ENCODE measurements at places on chromosomes 5 and 9.

- no peak for DNase-seq
These were observed 46.3 kb downstream of the ACO1 start for GRCh38 chr9:32430720-32431119.

DNA sequence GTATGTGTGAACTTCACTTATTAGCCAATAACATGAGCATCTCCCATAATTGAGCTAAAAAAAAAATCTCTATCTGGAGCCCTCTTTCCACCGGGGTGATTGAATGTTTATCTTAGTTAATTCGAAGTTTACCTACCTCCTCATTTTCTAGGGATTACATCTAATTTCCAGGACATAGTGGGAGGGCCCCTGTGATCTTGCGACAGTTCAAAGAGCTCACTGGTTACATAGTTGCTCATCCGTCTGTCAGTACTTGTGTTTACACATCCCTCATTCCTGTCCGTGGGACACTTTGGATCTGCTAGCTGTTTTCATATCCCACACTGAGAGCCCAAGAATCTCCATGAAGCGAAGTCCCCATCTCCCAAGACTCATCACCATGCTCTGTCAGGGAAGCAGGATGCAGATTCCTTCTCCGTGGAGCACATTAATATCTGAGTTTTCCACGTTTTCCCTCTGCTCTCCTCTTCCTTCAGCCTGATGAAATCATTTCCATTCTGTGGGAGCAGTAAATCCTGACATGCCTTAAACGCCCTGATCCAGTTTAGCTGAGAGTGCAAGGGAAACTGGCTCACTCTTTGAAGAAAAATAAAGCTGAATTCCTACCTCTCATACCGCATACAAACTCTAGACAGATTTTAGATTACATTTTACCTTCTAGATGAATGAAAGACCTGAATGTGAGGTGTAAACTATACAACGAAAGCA, 10.2 kb upstream of the SFXN1 start:
- DNase-seq, result no peak

DNA sequence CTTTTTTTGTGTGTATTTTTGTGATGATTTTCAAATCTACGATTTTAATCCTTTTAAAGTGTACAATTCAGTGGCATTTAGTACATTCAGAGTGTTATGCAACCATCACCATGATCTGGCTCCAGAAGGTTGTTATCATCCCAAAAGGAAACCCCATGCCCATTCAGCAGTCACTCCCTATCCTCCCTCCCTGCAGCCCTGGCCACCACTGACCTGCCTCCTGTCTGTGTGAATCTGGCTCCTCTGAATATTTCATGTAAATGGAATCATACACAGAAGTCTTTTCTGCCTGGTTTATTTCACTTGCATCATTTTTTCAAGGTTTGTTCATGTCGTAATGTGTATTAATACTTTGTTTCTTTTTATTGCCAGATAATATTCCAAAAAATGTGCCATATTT, 32.5 kb downstream of the HABP4 start:
- DNase-seq, result no peak

GRCh38 chr9:109010746-109011145, 2.6 kb downstream of the CTNNAL1 start:
- DNase-seq, result no peak

- no peak for DNase-seq
These were observed 114.1 kb downstream of the JAKMIP2 start for GRCh38 chr5:147668385-147668784.

- no peak for DNase-seq
These were observed 170.4 kb downstream of the ARRDC3 start for GRCh38 chr5:91212714-91213092.

DNA sequence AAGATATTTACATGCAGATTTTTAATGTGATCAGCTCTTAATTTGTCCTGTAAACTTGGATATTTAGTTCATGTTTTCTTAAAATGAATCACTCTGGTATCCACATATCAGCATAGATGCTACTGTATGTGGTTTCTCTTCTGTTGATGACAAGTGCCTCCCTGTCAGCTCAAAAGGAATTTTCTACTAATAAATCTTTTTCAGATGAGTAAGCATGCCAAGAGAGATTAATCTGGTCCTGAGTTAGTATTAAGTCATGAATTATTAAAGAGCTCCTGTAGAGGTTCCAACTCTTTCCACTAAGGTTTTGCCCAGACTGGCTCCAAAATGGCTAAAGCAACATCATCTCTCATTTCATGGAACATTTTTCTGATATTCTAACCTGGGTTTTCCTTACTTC, 129.2 kb downstream of the GOLPH3 start:
- no peak for DNase-seq

DNA sequence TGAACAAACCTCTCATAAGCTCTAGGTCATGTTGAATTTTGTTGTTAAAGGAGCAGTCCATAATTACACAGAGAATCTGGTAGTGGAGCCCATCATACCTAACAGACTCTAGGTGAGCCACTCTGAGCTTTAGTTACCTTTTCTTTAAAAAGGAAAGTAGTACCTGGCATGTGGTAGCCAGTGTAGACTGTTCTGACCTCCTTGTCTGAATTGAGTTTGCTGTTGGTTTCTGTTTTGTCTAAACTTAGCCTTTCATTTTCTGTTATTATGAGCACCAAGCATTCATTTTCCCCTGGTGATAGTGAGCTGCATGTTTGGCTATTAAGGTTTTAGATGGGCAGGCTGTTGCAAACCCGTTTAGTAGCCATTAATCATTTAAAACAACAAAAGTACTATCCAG, 112.2 kb downstream of the MAST4 start:
- no peak for DNase-seq

DNA sequence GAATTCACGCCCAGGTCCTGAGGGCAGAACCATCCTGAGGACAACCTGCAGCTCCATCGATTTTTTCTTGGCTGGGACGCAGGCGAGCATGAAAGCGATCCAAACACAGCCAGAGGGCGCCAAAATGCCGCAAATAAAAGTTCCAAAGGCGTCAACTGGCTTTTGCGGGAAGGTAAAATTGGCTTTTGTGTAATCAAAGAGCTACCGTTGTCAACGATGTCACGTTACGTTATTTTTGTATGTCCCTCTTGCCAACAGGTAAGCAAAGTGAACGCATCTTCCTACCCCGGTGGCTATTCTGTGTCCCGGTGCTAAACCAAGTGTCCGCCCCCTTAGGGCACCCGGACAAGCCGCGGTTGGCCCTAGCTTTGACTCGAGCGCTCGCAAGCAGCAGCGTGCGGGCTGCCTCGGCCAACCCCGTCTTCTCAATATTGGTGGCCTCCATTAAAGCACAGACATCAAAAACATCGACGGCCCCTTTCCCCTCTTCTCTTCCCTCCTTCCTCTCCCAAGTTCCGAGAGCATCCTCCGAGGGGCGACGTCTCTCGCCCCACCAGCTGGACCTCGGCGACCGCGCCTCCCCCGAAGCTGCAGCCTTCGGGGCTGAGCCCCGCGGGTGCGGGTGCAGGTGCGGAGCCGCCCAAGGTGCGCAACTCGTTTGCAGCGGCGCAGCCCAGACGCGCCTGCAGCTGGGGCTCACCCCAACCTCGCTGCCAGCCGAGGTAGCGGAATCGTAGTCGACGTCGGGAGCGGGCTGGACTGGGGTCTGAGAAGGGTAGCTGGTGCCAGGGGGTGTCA, 1.1 kb upstream of the BASP1 start:
- peak; percentile 98 for DNase-seq

DNA sequence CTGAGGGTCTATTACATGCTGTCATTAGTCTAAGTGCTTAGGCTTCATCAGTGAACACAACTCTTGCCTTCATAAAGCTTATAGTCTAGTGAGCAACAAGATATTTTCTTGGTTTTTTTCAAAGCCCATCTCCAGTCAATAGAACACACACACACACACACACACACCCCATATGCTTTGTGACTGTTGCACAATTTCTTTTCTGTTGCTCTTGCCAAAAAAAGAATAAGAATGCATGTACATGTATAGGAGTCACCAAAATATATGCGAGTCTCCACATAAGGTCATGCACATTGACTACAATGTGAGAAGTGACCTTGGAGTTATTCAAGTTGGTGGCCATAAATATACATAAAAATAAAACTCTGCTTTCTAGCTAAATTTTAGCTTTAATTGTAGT, 351.5 kb upstream of the TLE4 start:
- no peak for DNase-seq

DNA sequence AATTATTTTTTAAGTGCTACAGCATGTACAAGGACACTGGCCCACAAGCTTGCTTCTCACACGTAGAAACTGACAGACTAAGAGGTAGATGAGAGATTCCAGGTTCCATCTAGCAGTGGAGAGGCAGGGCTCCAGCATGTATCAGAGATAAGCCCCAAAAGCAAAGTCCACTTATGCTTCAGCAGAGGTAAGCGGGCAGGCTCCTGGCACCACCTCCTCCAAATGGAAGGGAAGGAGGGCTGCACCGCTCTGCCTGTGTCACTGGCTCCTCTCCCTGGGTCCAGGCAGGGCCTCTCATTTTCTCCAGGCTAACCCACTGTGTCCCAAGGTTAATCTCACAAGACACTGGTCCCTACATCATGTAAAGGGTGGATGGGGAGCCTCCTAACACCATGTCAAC, 15.9 kb downstream of the GRHPR start:
- DNase-seq, result no peak

DNA sequence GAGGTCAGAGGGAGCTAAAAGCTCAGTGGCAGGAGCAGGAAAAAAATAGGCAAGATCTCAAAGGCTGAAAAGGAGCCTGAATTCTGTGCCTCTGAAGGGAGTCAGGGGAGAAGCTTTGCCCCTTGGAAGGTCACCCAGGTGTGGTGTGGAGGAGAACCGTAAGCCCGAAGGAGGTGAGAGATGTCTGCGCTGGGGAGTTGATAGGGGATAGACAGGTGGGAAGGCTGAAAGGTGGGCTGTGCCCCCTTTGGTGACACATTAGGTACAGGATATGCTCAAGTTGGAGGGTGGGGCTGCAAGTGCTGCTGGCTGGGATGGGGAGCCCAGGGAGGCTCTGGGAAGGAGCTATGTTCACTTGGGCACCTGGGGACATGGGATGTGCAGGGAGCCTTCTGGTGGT, 217.7 kb downstream of the PAX5 start:
- DNase-seq, result no peak

DNA sequence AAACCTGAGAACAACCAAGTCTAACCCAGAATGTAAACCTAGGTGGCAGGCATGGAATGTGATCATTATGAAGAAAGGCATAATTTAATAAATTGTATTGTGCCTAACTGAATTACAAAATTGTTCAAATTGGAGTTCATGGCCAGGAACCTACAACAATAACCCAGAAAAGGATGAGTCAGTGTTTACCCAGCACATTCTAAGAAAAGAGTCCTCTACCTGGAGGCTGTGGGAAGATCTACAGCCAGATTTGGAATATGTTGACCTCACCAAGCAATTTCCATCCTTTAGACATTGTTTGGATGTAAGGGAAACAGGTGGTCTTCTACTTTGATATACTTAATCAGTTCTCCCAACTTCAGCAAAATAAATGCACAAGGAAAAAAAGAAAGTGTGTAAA, 152.2 kb downstream of the TMEM161B start:
- no peak for DNase-seq

DNA sequence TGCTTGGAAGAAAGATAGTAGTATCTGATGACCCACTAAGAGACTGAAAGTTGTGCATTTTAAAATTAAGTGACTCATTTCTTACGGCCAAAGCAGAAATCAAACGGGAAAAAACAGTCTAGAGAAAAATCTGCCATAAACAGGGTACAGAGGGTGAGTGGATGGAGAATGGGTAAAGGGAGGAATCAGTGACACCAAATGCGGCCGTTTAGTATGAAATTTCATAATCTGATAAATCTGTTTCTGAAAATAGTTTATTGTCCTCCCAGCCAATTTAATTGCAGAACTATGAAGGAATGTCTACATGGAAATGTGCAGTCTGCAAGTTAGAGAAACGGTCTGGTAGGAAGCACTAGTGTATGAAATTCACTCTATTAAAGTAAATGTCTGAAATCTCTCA, 39.5 kb downstream of the ADAMTS12 start:
- DNase-seq, result no peak

GRCh38 chr5:133782736-133783135, 170.4 kb upstream of the FSTL4 start:
- DNase-seq, result no peak

DNA sequence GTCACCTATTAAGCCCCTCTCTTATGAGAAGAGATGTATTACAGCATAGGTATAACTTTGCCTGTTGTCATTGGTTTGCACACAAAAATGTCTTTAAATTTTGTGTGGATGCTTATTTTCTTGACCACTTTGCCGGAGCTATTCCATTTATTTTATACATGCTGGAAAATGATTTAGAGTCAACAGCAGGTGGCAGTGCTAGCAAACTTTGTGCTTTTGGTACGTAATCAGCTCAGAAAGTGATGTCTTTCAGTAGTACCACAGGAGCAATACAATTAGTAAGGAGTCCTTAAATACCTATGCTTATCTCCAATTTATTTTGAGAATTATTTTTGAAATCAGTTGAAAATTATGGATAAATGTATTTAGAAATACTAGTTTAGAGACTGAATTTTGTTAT, 19.8 kb upstream of the NUDT12 start:
- DNase-seq, result peak; percentile 79

DNA sequence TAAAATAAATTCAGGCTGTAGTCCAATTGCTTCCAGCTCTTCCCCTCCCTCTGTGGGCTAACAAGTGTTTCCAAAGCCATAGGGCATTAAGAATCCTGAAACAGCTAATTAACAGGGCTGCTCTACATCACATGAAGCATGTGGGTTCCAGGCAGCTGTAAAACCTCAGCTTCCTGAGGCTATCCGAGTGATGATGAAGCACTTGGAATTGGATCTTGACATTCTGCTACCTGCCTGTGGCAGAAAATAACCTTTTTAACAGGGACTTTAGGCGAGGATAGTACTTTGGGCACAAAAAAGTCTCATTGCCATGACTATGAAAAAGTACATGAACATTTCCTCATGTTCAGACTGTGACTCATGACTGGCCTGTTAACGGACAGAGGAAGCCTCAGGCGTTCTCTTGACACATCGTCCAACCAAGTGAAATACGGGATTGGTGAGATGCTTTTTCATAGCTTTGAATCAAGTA, 107.2 kb downstream of the PDE4D start:
- peak; percentile 49 for DNase-seq

DNA sequence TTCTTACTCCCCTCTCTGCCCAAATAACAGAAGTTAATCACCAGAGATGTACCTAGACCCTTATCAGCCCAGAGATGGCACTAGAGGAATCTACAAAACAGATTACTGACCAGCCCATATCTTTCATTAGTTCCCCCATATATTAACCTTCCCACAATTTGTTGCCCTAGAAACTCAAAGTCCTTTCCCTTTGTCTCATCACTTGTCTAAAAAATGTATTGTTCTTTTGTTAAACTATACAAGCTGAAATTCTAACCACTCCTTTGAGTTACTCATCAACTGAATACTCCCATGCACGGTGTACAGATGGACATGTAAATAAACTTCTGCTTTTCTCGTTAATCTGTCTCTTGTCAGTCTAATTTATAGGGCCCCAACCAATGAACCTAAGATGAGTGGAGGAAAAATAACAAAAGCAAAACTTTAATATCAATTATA, 130.9 kb downstream of the CCDC192 start:
- DNase-seq, result no peak
